Activated T-cell treated with anti-CD3 and anti-CD28 coated beads, Interleukin-2, amount 50 U/mL, for 48 hours (primary cell): ENCODE measurements at places on chromosomes 16 and 17.

DNA sequence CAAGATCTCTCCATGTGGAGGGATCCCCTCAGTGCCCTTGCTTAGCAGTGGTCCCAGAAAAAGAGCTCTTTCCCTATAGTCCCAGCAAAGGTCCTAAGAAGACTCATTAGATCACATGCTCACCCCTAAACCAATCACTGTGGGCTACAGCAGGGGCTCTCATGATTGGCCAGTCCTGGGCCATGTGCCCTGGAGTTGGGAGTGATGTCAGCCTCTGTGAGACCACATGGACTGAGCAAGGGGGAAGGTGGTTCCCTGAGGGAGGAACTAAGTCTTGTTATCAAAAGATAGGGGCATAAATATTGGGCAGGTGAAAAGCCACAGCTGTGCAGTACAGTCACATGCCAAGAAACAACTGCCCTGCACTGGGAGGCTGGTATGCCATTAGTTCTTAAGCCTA lies 51.3 kb downstream of the SCNN1B start:
- DNase-seq = no peak

DNA sequence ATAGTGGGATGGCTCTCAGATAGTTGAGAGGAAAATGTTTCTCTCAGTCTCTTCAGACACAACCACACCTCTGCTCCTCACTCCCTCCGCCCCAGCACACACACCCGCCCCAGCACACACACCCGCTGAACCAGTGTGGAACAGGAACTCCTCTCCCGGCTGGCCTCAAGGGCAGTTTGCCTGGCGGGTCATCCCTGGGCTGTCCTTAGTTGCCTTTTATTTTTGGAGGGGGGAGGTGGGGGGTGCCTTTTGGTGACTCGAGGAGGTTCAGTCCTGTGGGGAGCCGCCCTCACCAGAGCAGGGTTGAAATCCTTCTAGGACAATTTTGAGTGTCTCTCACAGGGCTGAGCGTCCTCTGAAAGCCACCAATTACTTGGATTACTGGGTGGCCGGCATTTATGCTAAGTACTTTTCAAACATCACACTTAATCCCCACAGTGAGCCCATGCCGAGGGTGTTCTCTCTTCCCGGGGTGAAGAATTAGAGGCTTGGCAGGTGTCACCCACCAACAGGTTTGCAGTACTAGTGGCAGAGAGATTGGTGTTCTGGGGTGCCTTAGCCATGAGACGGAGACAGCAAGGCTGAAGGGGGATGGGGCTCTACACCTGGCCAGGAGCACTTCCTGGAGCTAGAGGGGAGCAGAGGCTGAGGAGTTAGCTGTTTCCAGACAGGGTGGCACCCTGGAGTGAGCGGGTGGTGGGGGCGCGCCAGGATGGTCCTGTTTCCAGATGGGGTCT lies 2.8 kb downstream of the RASD1 start:
- no peak for DNase-seq

- no peak for DNase-seq
Measured at GRCh38 chr17:21296097-21297025, 11.8 kb downstream of the MAP2K3 start.

DNA sequence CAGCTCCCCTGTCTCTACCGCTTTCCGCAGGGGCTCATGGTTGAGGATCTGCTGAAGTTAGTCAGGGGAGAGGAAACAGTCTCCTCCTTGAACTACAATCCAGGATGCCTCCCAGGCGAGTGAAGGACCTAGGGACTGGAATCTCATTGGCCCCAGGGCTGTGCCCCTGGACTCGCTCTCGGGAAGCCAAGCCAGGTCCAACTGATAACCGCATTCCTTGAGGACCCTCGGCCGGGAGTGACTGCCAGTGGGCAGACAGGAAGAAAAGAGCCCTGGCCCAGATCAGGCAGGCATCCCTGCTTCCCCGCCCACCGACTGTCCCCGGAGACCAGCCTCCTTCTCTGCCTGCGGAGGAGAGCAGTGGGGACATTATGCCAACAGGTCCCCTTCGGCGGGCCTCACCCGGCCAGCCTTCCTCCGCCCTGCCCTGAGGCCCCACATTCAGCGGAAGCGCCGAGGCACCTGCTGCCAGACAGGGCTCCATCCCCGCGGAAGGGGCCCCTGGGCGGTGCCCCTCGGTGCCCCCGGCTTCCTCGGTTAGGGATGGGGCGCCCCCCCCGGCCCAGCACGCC lies 776 bp downstream of the LRRC75A start:
- peak; percentile 35 for DNase-seq
